Psoas muscle (tissue), 8 donors: ENCODE measurements at places on chromosomes 4 and X. TPM values are rescaled to one million over a fixed set of nuclear protein-coding genes. Genes with fewer than 3 reads are reported as not detected.

The P2RY4 gene
- not detected for total RNA-seq

The MAEA gene
- 28.3 TPM for total RNA-seq

The MAGEC1 gene
- total RNA-seq, result not detected

The GYPB gene
- not detected for total RNA-seq

The NUDT11 gene
- total RNA-seq, result 0.28 TPM

The FRAS1 gene
- 0.65 TPM for total RNA-seq

The PDZD4 gene
- total RNA-seq, result 1.3 TPM

The UCP1 gene
- not detected for total RNA-seq

The HNRNPH2 gene
- total RNA-seq, result 43.7 TPM

The CXCR3 gene
- total RNA-seq, result not detected

The SPANXA1 gene
- not detected for total RNA-seq

The SPINK2 gene
- 0.44 TPM for total RNA-seq

The NKX3-2 gene
- not detected for total RNA-seq

The ZNF732 gene
- total RNA-seq, result not detected

The SMIM14 gene
- total RNA-seq, result 6.0 TPM

The NUP62CL gene
- total RNA-seq, result 0.34 TPM

The PARM1 gene
- total RNA-seq, result 12.3 TPM

The GLRB gene
- total RNA-seq, result 2.4 TPM

The ASB9 gene
- total RNA-seq, result 1.3 TPM

The MTMR1 gene
- 27.9 TPM for total RNA-seq

The CCSER1 gene
- 0.60 TPM for total RNA-seq

The PPARGC1A gene
- total RNA-seq, result 7.8 TPM

The MEPE gene
- not detected for total RNA-seq

The MED12 gene
- total RNA-seq, result 24.8 TPM

The NEIL3 gene
- not detected for total RNA-seq

The ARHGAP6 gene
- 20.6 TPM for total RNA-seq

The NUP54 gene
- total RNA-seq, result 15.7 TPM

The FGF13 gene
- total RNA-seq, result 33.1 TPM

The TLR1 gene
- total RNA-seq, result 4.1 TPM

The N4BP2 gene
- 3.0 TPM for total RNA-seq

The STAP1 gene
- total RNA-seq, result not detected

The SMIM10L2A gene
- total RNA-seq, result 0.20 TPM

The NDNF gene
- total RNA-seq, result 2.1 TPM

The KLF3 gene
- total RNA-seq, result 17.1 TPM

The MAGEB1 gene
- total RNA-seq, result not detected

The CT45A5 gene
- not detected for total RNA-seq

The MAGEA2 gene
- not detected for total RNA-seq

The BANK1 gene
- 0.34 TPM for total RNA-seq

The MAGEC2 gene
- not detected for total RNA-seq

The MAGEB17 gene
- total RNA-seq, result not detected

The SATL1 gene
- total RNA-seq, result not detected

The HSFX3 gene
- not detected for total RNA-seq

The TLR8 gene
- 0.57 TPM for total RNA-seq

The GYPE gene
- 0.14 TPM for total RNA-seq
